ENCODE measurements at places on chromosomes 3 and 15. TPM values are rescaled to one million over a fixed set of nuclear protein-coding genes. Genes with fewer than 3 reads are reported as not detected.

The A4GNT gene
- total RNA-seq = not detected

The USP3 gene
- 35.7 TPM for total RNA-seq

The RLBP1 gene
- total RNA-seq = not detected

The OR5K2 gene
- total RNA-seq = not detected

The GPR62 gene
- not detected for total RNA-seq

The ALDH1A3 gene
- 141 TPM for total RNA-seq

The KLHL6 gene
- not detected for total RNA-seq

GRCh38 chr3:17678116-17678741, 64.2 kb downstream of the TBC1D5 start:
- peak; percentile 12 for DNase-seq

GRCh38 chr3:127785711-127786265, 36.5 kb downstream of the MGLL start:
- DNase-seq = no peak

GRCh38 chr15:66233487-66234415, 19.8 kb downstream of the MEGF11 start:
- DNase-seq = peak; percentile 26

- no peak for DNase-seq
These were observed 28.5 kb upstream of the FBLN2 start for GRCh38 chr3:13520326-13520880.

GRCh38 chr3:106789276-106789675, 588.0 kb upstream of the CCDC54 start:
- DNase-seq = no peak

- DNase-seq = no peak
These were observed 212.9 kb downstream of the P3H2 start for GRCh38 chr3:189907803-189908202.

DNA sequence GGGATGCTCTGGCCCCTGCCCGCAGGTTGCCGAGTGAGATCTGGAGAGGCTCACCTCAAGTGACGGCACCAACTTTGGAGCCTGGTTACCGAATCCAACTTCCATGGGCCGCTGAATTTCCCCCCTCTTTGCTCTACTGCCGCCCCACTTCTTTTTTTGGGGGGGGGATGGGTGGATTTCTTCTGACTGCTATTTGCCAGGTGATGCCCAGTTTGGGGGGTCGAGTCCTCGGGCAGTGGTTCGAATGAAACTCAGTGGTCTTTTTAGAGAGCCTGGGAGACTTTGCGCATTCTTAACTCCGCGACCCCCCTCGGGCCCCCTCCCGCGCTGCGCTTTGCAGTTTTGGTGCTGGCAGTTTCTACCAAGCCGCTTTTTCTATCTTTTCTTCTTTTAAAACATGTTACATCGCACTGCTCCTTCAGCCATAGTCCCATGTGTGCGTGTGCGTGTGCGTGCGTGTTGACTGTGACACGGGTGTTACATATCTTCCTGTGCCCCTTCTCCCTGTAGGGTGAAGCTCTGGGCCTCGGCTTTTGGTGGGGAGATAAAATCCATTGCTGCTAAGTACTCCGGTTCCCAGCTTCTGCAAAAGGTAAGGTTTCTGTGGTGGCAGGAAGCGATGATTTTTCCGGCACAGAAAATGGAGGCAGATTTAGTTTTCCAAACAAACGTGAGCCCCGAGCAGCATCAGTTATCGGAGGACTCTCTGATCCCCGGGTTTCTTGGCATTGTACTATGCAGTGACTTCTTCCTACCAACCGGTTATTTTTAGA, 837 bp downstream of the CACNA2D3 start:
- DNase-seq = no peak

DNA sequence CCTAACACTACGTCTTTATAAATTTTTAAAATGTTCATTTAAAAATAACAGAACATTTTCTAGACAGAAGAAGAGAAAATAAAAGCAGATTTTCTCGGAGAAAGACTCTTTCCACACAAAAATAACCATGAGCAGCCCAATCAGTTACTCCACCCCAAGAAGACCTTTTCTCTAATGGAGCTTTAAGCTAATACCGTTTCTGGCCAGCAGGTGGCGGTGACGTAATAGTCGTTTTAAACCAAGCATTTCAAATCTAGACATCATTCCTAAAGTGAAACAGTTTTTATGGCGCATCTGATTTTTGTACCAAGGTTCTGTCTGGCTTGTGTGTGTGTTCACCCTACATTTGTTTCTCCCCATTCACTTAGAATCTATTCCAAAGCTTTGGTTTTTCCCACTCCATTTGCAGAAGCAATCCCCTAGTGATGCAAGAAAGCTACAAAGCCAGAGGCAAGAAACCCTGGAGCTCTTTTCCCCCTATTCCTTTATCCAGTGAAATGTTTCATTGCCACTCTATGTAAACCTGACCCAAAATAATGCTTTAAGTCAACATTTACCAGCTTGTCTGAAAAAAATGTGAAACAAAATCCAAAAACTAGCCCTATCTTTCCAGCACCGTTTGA, 336.7 kb upstream of the IGF1R start:
- peak; percentile 72 for DNase-seq

DNA sequence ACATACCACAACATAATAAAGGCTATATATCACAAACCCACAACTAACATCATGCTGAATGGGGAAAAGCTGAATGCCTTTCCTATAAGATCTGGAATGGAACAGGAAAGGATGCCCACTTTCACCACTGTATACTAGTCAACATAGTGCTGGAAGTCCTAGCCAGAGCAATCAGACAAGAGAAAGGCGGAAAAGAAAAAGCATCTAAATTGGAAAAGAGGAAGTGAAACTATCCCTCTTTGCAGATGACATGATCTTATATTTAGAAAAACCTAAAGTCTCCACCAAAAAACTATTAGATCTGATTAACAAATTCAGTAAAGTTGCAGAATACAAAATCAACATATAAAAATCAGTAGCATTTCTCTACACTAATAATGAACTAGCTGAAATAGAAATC, 14.6 kb upstream of the PIK3CA start:
- DNase-seq = no peak

- no peak for DNase-seq
These were observed 474.2 kb upstream of the ROBO2 start for GRCh38 chr3:76565496-76566210.

- no peak for DNase-seq
These were observed 6.3 kb upstream of the RAMAC start for GRCh38 chr15:82979726-82980125.

DNA sequence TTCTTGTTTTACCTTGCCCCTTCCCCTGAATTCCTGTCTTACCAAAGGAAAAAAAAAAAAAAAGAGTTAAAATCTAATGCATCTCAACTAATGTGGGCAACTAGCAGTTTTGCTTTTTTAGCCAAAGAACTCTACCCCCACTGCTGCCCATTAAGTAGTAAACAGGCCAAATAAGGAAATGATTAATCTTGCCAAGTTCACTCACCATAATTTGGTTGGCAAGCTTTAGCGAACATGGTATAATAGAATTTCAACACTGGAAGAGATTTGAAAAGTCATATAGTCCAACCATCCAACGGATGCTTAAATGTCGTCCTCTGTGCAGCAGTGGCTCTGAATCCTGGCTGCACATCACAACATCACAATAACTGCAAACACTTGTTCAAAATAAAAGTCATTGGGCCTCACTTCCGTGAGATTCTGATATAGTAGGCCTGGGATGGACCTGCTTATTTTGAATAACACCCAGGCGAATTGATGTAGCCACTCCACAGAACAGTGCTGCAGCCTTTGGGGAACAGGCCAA, 142.0 kb upstream of the UBE2E1 start:
- DNase-seq = no peak

DNA sequence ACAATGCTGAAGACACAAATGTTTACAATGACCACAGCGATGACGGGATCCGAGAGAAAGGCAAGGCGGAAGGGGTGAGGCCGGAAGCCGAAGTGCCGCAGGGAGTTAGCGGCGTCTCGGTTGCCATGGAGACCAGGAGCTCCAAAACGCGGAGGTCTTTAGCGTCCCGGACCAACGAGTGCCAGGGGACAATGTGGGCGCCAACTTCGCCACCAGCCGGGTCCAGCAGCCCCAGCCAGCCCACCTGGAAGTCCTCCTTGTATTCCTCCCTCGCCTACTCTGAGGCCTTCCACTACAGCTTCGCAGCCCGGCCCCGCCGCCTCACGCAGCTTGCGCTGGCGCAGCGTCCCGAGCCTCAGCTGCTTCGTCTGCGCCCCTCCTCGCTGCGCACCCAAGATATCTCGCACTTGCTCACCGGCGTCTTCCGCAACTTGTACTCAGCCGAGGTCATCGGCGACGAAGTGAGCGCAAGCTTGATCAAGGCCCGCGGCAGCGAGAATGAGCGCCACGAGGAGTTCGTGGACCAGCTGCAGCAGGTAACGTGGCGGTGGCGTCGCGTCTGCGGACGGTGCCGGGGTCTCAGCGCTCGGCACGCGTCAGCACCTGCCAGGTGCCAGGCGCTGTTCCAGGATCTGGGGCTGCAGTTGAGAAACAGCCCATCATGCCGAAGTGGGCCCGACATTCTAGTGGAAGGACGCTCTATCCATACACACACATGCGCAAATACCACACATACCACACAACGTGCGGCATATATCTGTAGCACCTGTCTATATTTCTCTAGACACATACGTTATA, at the start of gene DLEC1:
Gene DLEC1 (plus strand): TSS at position 108 of the 798 bp plus-strand sequence. CDS start 18 bp downstream, at position 126.
- no peak for DNase-seq

- DNase-seq = no peak
These were observed 76.3 kb upstream of the FAM98B start for GRCh38 chr15:38377636-38378035.

- DNase-seq = peak; percentile 29
These were observed 42.5 kb upstream of the FMN1 start for GRCh38 chr15:33236841-33237509.

Measured in Daoy (cell line).